ENCODE measurements at places on chromosomes 2 and 18. TPM values are rescaled to one million over a fixed set of nuclear protein-coding genes. Genes with fewer than 3 reads are reported as not detected.

CELF4 gene
- 1.8 TPM for total RNA-seq

BMP10 gene
- not detected for total RNA-seq

GRCh38 chr2:180442860-180443644 is 436.0 kb upstream of the CWC22 start:
- no peak for DNase-seq

DNA sequence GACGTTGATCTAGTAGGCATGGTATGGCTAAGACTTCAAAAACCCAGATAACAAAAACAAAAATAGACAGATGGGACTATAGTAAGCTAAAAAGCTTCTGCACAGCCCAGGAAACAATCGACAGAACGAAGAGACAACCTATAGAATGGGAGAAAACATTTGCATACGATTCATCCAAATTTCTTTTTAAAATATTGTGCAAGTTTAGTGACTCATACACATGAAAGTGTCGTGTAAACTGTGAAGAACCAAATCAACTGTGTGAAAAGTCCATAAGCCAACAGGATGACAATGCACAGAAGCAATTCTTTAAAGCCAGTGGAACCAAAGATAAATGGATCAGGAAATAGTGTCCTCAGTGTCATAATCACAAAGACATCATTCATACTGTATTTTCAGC is 671.1 kb downstream of the RNF144A start:
- no peak for DNase-seq

DNA sequence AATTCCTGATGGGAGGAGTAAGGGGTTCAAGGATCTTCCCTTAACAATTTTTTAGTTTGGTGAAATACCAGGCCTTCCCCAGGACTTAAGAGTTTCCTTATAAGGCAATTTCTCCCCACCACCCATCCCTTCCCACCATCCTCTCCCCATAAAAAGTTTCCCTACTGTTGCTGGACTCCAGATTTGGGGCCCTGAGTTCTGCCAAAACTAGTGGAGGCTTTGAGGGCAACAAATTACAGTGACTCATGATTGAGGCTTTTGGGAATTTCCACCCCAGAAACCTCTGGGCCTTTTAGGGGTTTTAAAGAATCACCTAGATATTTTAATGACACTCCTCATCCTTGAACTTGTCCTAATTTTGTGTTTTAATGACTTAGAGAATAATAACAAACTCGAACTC is 14.3 kb upstream of the EN1 start:
- DNase-seq: no peak

DNA sequence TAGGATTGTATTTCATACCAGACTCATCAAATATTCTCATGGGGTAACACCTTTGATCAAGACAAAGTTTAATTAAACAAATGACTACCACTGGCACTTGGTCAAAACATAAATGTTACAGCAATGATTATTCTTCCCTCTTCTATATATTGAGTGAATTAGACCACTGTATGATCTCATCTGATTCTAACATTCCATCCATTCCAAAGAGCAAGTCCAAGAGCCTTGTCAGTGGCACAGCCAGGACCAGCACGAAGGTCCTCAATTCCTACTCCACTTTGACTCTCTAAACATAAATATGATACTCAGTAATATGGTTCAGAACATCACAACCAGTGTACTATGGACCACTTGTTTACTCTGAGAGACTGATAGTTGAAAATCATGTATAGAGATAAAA is 86.4 kb downstream of the AP1S3 start:
- DNase-seq: no peak

- DNase-seq: no peak
Measured at GRCh38 chr2:58073008-58073407, 26.4 kb downstream of the VRK2 start.

DNA sequence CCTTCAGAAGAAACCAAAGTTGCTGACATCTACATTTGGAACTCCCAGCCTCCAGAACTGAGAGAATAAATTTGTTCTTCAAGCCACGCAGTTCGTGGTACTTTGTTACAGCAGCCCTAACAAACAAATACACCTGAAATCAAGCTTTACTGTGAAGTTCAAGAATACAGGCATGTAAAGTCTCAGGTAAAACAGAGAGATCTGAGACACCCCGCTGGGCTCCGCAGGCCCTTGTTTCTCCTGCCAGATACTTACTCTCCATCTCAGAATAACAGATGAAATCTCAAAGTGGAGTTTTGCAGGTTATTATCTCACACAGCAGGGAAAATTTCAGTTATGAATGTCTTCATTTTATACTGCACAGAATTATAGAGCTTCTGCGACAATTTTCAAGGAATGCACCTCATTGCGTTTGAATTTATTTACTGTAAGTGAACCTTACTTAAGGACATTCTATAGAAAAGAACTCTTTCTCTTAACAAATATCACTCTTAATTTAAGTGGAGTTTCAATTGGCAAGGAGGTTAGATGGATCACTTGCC is 492.4 kb upstream of the LRATD1 start:
- DNase-seq: no peak

Data from left colon (tissue), 2 donors.